Pancreas (tissue), 10 donors: ENCODE measurements at places on chromosomes 6 and 20. TPM values are rescaled to one million over a fixed set of nuclear protein-coding genes. Genes with fewer than 3 reads are reported as not detected.

GRCh38 chr20:64101731-64102621 lies 5.4 kb downstream of the NPBWR2 start:
- H3K36me3 ChIP-seq: no peaks in the 10 kb centered on the region
- H3K27ac ChIP-seq: no peak overlapping the region
- H3K4me3 ChIP-seq: peak overlapping the region; percentile 33
- H3K4me1 ChIP-seq: peaks cover 3% of the 10 kb centered on the region
- H3K27me3 ChIP-seq: no peaks in the 10 kb centered on the region

GRCh38 chr6:90424580-90424979 lies 127.9 kb upstream of the BACH2 start:
- H3K4me3 ChIP-seq: no peak overlapping the region
- no peaks in the 10 kb centered on the region for H3K27me3 ChIP-seq
- H3K4me1 ChIP-seq: no peaks in the 10 kb centered on the region
- H3K27ac ChIP-seq: no peak overlapping the region
- DNase-seq: no peak

NKAIN4 gene
- not detected for polyA plus RNA-seq

DNA sequence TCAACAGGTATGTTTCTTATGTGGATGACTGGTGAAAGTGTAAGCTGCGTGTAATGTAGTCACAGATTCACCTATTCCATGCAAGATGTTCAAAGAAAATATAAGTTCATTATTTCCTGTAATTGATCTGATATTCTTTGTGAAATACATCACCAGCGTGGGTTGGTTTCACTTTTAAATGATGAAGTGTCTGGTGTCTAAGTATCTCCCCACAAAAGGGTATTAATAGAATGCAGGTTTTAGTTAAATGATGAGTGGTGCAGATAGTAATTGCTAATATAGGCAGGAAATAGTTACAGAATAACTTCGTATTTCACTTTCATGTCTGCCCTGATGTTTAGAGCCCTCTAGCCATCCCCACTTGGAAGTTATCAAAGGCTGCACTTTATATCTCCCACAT lies 22.2 kb downstream of the PGBD1 start:
- H3K36me3 ChIP-seq: no peaks in the 10 kb centered on the region
- H3K4me3 ChIP-seq: no peak overlapping the region
- H3K27ac ChIP-seq: no peak overlapping the region
- H3K4me1 ChIP-seq: no peaks in the 10 kb centered on the region
- H3K27me3 ChIP-seq: no peaks in the 10 kb centered on the region

DNA sequence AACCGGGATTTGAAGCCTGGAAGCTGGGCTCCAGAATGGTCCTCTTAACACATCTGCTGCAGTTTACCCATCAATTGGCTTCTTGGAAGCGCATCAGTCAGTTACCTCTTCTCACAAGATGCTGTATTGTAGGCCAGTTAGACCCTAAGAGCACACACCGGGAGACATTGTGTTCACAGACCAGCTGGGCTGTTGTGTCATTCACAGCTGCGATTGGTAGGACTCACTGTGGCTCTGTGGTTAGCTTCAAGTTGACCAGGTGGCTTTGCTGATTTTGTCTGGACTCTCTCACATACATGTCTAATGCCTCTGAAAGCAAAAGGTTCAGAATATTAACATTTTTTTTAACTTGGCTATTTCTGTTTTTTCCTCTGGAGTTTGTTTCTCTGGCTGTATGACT lies 64.8 kb downstream of the SNX9 start:
- H3K4me3 ChIP-seq: no peak overlapping the region
- peaks cover 5% of the 10 kb centered on the region for H3K36me3 ChIP-seq
- no peak overlapping the region for H3K27ac ChIP-seq
- no peak for DNase-seq

- no peak overlapping the region for H3K27ac ChIP-seq
- no peaks in the 10 kb centered on the region for H3K27me3 ChIP-seq
- H3K4me1 ChIP-seq: no peaks in the 10 kb centered on the region
- no peaks in the 10 kb centered on the region for H3K36me3 ChIP-seq
Observed at GRCh38 chr6:112575309-112575834, 228.2 kb downstream of the RFPL4B start.

- no peak overlapping the region for H3K27ac ChIP-seq
- no peak for DNase-seq
- no peaks in the 10 kb centered on the region for H3K4me1 ChIP-seq
- no peak overlapping the region for H3K4me3 ChIP-seq
Observed at GRCh38 chr20:16083639-16084280, 489.5 kb downstream of the KIF16B start.

PNLDC1 gene
- polyA plus RNA-seq: 1.4 TPM

CBLN4 gene
- 1.3 TPM for polyA plus RNA-seq

GRCh38 chr6:108941859-108942258 lies 93.6 kb downstream of the ARMC2 start:
- no peak for DNase-seq
- H3K4me1 ChIP-seq: peaks cover 19% of the 10 kb centered on the region
- H3K27ac ChIP-seq: no peak overlapping the region
- H3K4me3 ChIP-seq: no peak overlapping the region
- H3K27me3 ChIP-seq: no peaks in the 10 kb centered on the region
